ENCODE measurements at places on chromosomes 4 and X.

DNA sequence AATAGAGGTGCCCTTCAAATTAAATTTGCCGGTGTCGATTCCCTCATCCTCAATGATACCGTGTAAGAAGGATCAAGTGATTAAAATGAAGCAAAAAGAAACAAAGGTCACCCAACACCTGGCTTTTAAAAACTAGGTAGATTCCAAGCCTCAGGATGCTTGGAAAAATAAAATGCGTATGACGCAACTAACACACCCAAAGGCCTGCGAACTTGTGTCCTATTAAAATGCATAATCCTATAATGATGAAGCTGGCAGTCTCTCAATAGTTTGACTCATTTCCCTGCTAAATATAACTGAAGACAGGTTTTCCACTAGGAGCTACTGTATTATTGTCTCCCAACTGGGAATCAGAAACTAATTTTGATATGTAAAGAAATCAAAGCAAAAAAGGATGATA, 263.2 kb downstream of the DHX15 start:
- DNase-seq: no peak

GRCh38 chrX:53456254-53456653, 22.1 kb upstream of the HSD17B10 start:
- no peak for DNase-seq

DNA sequence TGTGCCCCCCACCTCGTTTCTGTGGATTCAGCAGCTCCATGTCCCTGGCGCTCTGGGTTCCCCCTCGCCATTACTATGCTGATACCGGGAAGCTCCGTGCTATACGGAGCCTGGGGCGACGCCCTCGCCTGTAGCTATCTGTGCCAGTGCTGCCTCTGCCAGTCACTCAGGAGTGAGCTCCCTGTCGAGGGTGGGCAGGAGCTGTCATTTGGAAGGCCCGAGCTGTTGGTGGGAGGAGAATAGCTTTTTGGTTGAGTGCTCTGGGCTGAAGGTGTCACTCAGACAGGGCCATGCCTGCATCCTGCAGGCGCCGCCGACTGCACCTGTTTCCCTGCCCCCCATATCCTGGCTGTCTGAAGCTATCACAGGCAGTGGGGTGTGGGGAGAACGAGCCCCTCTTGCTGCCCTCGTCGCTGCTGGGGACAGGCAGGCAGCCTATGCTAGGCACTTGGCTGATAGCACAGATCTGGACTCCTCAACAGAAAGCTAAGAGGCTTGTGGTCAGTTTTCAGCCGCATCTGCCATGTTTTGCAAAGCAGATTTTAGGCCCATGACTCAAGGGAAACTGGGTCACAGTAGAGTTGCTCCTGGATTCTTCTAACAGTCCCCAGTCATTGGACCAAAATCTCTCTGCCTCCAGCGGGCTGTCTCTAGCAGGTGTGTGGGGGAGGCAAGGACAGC, 31.8 kb downstream of the CPLX1 start:
- DNase-seq: no peak

DNA sequence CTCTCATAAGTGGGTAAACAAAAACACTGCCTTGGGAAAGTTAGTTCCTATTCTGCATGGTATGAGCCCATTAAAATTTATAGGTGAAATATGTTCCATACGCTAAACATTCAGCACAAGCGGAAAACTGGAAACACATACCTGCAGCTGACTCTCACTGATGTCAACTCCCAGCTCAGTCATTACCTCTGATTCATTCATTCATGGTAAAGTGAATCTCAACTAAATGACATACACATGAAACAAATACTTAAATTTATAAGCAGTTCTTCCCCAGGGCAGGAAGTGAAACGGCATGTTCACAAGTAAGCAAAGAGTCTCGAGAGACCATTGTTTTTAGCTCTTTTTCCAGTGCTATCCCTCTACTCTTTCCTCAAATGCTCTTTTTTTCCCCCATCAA, 1.6 kb downstream of the SLC10A6 start:
- DNase-seq: no peak

GRCh38 chr4:169080981-169081380, 70.9 kb upstream of the CBR4 start:
- DNase-seq: no peak

GRCh38 chr4:93605163-93605562, 223.4 kb upstream of the ATOH1 start:
- DNase-seq: no peak

- no peak for DNase-seq
Measured at GRCh38 chrX:19514791-19515614, at the start of gene MAP3K15. Gene MAP3K15, minus strand, starts transcription at chrX:19515508. Its CDS starts 247 bp downstream, at chrX:19515261.

- no peak for DNase-seq
Measured at GRCh38 chr4:124727331-124727890, 14.9 kb upstream of the ANKRD50 start.

GRCh38 chrX:23993012-23993633, 33.9 kb downstream of the KLHL15 start:
- peak; percentile 3 for DNase-seq

GRCh38 chr4:150867148-150867547, 147.9 kb downstream of the LRBA start:
- DNase-seq: peak; percentile 80

GRCh38 chrX:107454302-107454701, 4.8 kb downstream of the FRMPD3 start:
- no peak for DNase-seq

- no peak for DNase-seq
Measured at GRCh38 chr4:128810331-128810870, 901 bp downstream of the JADE1 start.

GRCh38 chrX:40780951-40781350, 45.6 kb upstream of the MED14 start:
- no peak for DNase-seq

DNA sequence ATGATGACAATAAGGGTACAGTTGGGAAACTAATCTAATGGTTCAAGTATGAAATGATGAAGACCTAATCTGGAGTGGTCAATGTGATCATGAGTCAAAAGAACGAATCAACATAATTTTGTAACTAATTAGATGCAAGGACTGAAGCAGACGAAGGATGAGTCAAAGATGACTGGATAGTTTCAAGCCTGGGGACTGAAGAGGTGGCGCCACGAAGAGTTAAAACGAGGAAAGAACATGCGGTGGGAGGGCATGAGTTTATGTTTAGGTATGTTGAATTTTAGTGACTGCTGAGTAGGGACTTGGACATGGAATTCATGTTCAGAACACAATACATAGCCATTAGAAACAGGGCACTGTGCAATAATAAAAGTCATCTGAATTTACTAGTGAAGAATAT, 221.5 kb upstream of the FAM241A start:
- DNase-seq: no peak

DNA sequence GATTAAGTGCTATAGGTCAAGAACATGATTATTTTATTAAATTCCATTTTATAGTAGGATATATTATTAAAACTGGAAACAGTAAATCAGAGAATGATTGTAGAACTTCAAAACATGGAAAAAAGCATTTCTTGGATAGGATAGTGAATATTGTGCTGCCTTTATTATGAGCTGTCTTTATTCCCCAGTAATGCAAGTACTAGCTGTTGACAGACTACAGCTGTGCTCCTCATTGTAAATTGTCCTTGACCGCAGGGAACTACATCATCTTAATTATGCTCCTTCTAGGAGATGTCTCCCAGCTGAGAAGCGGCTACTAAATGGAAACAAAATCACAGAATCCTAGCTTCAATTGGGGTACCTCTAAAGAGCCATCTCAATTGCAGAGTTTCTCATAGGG, 1457.2 kb upstream of the PCDH7 start:
- no peak for DNase-seq

- no peak for DNase-seq
Measured at GRCh38 chr4:3475041-3475712, 12.1 kb downstream of the DOK7 start.

GRCh38 chr4:109406337-109406931, 27.2 kb upstream of the SEC24B start:
- peak; percentile 56 for DNase-seq

DNA sequence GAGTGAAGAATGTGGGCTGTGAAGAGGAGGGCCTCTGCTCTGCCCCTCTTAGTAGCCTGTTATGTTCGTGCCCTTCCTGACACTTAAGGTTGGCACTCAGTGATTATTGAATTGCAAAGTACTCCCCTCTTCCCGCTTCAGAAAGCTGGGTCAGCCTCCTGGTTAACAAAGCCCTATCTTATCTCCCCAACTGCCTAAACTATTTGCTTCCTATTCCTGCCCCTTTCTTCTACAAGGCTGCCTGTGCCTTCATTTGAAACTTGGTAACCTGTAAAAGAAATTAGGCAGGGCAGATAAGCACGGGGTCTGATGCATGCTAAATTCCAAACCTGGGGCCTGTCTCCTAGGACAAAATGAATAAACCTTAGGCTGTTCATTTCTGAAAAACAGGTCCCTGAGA, 23.1 kb upstream of the TMEM150C start:
- DNase-seq: no peak

DNA sequence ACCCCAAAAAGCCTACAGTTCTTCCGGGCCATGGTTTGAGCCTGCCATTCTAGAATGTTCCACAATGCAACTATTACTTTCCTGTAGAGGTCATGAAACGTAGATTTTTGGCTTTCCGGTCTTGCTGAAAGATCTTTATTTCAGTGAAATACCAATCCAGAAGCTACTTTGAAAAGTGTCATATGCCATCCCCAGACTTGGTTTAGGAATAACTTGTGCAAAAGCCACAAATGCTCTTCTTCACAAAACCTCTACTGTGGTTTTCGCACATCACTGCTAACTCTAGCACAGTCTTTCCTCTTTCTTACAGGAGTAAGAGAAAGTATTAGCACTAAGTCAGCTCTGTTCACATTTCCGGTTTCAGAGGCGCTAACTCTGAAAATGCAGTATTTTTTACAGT, 12.7 kb upstream of the CD40LG start:
- no peak for DNase-seq

GRCh38 chr4:139266208-139266582, 13.8 kb downstream of the MGARP start:
- no peak for DNase-seq

- no peak for DNase-seq
Measured at GRCh38 chr4:7892212-7893019, 47.2 kb downstream of the AFAP1 start.

GRCh38 chrX:119870626-119871131, 854 bp downstream of the RNF113A start:
- peak; percentile 30 for DNase-seq

DNA sequence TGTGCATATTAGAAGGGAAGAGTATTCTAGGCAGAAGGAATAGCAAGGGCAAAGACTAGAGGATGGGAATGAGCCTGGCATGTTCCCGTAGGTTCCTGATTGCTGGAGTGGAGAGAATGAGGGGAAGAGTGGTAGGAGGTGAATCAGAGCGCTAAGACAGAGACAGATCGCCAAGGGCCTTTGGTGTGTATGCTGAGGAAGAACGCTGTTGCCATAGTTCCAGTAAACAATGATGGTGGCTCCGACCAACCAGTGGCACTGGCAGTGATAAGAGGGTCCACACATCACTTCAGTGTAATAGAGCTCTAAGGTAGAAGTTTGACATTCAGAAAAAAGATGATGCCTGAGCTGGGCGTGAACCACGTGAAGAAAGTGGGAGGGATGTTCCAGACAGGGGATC, 966 bp downstream of the TBC1D25 start:
- DNase-seq: no peak

DNA sequence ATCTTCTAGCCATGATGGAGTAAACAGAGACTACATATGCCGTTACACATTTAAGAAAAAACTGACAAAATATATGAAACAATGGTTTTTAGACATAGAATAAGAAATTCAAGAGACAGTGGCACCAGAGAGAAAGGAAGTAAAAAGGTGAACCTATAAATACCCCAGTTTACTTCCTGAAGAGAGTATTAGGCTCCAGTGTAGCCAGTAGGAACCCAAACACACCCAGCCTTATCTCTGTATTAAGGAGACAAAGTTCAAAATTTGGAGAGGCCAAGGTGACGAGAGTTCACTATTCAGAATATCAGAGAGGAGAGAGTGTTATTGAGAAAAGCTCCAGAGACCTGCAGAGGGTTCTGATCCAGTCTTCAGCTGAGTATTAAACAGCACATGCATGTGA, 119.0 kb downstream of the TET2 start:
- no peak for DNase-seq

DNA sequence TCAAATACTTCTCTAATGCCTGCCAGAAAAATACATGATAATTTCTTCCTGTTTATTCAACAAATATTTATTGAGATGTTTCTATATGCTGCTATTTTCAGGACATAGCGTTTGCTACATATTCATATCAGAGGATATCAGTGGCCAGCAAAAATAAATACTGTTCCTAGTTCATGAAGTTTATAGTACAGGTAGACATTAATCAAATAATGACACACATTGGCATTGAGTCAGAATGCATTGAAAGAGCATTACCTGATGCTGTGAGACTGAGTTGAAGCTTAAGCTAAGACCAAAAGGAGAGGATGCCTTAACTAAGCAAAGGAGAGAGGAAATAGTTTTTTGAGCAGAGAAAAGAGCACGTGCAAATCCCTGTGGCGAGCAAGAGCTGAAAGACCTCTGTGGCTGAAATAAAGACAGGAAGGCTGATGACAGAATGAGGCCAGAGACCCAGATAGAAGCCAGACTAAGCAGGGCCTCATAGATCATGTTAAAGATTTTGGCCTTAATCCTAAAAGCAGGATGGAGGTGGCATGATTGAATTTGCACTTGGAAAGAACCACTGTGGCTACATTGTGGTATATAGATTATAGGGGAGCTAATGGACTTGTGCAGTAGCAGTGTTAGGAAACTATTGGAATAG, 36.2 kb downstream of the FAM241A start:
- no peak for DNase-seq

- DNase-seq: no peak
Measured at GRCh38 chrX:10112510-10112909, 44.3 kb upstream of the CLCN4 start.

GRCh38 chr4:99413140-99413539, 22.0 kb downstream of the ADH7 start:
- DNase-seq: no peak

DNA sequence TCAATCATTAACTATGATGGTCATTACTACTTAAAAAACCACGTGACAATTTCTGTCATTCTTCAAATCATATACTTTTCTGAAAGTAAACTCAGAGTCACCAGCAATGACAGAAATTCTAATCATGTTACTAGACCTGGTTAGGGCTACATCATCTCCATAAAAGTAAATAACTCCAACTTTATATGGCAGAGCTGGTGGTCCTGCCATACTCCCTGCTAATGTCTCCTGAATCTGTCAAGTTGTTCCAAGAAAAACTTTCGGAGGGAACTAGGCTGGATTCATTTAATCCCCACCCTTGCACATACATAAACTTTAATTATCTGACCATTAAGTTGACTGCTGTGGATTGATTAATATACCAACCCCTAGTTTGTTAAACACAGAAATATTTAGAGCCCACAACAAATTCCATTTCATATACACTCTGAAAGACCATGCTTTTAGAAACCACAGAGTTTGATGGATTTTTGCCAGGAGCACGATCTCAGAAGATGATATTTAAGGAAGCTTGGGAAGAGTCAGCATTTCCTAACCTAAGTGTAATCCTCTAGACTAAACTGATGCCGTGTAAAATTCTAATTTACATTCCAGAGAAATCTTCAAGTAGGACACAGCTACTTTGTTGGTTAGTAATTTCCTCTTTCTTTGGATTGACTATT, 577.0 kb downstream of the FAT4 start:
- DNase-seq: no peak

- DNase-seq: no peak
Measured at GRCh38 chr4:80305466-80305865, 30.1 kb upstream of the CFAP299 start.

Data from kidney capillary endothelial cell (primary cell).